Adipocyte (in vitro differentiated cells): ENCODE measurements at places on chromosomes 7 and 10.

DNA sequence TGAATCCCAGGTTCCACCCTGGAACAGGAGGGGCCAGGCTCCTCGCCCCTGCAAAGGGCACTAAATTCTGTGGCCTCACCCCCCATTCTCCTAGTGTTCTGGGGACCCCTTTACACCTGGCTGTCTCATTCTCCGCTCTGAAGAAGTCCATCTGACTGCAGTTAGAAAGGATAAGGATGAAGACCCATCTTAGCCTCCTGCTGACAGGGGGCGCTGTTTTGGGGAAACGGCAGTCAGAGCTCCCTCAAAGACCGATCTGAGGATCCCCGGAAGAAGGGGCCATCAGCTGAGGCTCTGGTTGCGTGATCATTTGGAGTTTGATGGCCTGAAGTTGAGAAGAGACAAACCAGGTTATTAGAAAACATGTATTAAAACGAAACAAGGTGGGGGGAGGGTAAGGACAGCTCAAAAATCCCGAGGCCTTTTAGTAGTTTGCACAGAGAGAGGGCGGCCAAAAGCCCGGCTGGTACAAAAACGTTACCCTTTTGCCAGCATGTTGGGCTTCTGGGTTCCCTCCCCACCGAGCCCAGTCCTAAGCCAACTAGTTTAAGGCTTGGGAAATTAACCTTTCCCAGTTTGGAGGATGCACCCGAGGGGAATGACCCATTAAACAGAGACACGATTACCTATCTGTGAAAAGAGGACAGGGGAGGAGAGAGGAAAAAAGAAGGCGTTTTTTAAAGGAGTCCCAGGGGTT is 102.8 kb downstream of the CHN2 start:
- DNase-seq = no peak

- peak; percentile 8 for DNase-seq
These were observed 54.7 kb upstream of the AFAP1L2 start for GRCh38 chr10:114458955-114459354.

- no peak for DNase-seq
These were observed 82.5 kb downstream of the NDUFB2 start for GRCh38 chr7:140778975-140779374.

DNA sequence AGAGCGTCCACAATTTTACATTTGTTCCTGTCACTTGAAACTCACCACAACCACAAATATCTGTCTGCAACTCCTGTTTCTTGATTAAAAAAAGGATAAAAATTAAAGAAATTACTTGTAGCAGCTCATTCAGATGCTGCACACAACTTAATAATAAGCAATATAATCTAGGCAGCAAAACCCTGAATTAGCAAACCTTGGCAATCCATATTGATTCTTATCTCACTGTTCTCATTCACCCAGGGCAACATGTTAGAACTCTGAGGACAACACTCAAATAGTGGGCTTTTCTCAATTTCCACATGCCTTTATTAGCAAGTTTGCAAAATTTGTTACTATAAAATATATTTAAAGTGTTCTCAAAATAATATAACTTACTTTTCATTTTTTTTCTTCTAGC is 38.9 kb downstream of the BAZ1B start:
- DNase-seq = no peak

DNA sequence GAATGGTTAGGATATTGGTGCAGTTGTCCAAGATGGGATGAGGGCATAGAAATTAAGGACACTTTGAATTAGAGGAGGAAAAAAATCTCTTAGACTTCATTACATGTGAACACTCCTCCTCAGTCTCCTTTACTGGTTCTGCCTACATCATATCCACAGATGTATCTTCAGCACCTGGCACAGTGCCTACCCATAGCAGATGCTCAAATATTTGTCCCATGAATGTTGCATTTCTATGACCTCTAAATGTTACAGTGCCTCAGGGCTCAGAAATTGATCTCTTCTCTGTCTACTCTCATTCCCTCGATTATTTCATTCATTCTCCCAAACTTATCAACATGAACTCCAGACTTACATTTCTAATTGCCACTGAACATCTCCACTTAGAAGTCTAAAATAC is 17.1 kb downstream of the CNNM1 start:
- peak; percentile 76 for DNase-seq

- no peak for DNase-seq
These were observed 8.0 kb upstream of the ZCCHC24 start for GRCh38 chr10:79453392-79453791.

DNA sequence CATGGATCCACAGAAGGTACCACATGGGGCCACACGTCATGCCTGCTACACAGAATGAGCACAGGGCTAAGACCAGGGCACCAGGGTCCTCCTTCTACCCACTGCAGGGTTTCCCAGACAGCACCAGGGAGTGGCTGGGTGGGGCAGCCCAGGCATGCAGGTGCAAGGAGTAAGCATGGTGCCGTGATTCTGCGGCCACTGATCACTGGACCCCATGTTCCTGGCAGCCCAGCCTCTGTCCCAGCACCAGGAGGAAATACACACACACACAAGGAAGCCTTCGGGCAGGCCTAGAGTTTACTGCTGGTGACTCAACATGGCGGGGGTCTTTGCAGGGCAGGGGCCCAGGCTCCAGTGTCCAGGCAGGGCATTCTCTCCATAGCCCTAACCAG is 13.9 kb downstream of the ATP6V1F start:
- no peak for DNase-seq

DNA sequence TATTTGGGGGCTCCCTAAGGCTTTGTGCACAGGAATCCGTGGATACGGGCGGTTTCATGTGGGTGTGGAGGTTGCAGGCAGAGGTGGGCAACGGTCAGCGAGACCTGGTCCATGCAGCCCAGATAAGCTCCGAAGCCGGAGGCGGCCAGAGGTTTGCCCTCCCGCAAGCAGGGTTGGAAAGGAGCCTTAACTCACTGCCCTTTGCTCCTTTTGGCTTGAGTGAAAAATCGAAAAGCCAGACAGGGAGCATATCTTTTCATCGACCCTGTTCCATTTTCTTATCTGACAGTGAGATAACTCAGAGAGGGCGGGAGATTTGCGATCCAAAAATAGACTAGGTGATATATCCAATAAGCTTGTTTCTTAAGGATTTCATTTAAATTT is 1.5 kb downstream of the GRM3 start:
- no peak for DNase-seq

GRCh38 chr7:12785473-12785872 is 98.0 kb downstream of the ARL4A start:
- no peak for DNase-seq

GRCh38 chr7:117152213-117153007 is 170.4 kb downstream of the WNT2 start:
- DNase-seq = no peak

DNA sequence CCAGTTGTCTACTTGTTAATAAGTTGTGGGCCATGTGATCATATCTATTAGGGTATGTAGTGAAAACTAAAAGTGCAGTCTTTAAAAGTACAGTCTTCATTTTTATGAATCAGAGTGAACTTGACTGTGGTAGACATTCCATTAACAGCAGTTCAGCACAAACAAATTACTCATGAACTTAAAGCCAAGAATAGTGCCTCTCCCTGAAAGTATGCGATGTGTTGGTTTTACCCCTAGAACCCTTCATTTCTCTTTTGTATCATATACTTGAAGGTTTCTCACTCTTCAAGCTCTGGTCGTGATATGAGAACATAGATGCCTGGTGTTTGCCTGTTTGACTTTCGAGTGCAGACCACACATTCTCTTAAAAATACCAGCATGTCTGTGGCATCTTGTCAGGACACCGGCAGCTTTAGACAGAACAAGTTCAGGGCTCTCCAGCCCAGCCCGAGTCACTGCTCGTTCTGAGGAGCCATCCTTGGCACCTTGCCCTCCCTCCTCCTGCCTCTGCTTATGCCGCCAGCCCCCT is 159.3 kb downstream of the LCOR start:
- DNase-seq = peak; percentile 63

DNA sequence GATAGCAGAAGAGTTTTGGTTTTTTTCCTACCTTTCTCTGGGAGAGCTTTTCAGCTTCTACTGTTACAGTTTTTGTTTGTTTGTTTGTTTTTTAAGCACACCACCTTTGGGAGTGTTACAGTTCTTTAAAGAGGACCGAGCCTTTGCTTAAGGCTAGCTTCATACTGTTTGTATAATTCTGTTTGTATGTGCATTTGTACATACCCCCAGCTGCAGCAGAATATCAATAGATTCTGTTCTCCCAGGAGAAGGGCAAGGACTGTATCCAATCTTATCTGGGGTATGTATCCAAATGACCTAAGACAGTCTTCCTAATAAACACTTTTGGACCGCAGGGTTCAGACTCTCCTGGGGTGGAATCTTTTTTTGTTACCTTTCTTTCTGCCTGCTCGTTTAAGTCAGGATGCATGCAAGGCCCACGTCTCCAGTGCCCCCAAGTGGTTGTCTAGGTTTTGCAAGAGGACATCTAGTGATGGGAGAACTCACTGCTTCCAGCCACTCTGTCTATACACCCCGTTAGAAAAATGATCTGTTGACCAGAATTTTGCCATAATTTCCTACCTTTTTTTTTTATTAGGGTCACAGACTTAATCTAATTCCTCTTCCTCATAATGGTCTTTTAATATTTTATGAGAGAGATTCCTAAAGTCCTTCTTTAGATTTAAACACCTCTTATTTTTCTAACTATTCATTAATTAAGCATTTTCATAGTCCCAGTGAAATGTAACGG is 23.9 kb downstream of the NRF1 start:
- peak; percentile 85 for DNase-seq

GRCh38 chr7:5143935-5144903 is 45.8 kb upstream of the WIPI2 start:
- no peak for DNase-seq
